ENCODE measurements at places on chromosomes 11 and 22.
A peak's percentile ranks its signal among the peaks of the same experiment; 100 is the strongest.

DNA sequence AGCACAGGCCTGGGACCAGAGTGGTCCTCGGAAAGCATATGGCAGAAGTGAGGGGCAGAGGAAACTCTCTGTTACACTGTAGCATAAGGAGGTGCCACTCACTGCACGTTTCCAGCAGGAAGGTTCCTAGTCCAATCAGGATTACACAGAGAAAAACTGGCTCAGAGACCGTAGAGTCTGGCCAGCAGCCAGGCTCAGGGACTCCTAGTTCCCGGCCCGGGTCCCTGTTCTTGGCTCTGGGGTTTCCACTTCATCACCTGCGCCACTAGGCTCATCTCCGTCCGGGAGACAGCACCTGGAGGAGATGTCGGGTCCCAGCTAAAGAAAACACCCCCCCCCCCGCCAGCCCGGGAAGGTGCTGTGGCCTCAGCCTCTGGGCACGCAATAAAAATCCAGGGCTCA is 1.1 kb downstream of the TTLL12 start:
- DNase-seq, result peak; percentile 27

DNA sequence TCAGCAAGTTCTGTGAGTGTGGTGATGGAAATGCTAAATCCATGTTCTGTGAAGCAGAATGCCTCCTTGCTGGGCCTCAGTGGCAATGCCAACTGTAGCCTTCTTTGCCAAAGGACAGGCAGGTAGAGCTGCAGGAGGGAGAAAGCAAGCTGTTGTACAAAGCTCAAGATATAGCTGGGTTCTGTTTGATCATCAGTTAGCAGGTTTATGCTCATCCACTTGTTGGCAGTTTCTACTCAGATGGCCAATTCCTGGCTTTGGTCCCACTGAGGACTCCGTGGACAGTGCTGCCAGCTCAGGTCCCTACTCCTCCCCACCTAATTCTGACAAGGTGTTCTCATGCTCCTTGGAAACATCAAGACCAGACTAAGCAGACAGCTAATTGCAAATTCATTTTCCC is 65.1 kb downstream of the PRSS23 start:
- no peak for DNase-seq

DNA sequence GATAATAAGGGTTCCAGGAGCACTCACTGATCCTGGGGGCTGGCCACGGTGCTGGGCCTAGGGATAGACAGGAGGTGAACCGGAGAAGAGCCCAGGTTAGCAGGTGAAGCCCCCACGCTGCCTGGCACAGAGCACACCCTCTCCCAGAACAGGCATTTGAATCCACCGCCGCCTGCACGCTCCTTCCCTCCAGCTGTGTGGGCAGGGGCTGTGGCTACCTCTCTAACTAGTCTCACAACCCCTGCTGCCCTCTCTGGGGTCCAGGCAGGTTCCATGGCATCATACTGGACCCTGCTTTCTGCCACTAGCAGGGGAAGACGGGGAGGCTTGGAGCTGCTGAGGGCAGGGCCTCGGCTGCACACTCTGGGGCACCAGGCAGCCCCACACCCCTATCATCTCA is 358.0 kb downstream of the CTTN start:
- no peak for DNase-seq

- no peak for DNase-seq
Observed at GRCh38 chr11:47083913-47084312, 92.8 kb downstream of the ARFGAP2 start.

- no peak for DNase-seq
Observed at GRCh38 chr11:128040603-128041002, 546.8 kb downstream of the ETS1 start.

DNA sequence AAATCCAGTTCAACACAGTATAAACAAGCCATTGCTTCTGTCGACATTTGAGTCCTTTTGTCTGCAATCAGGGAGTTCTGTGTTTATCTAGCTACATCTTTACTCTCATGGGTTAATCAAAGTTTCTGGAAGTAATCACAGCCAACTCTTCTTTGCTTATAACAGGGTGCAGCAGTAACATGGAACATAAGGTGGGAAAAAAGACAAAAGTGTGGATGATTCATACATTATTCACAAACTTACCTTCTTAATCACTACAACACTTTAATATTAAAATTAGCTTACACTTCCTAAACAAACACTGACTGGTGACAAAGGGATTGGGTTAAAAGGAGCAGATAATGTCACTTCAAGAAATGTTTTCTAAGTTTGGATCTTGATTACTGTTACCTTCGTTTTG is 44.7 kb downstream of the SNX19 start:
- no peak for DNase-seq

GRCh38 chr11:120882175-120882574 is 141.7 kb upstream of the TBCEL start:
- DNase-seq, result no peak

DNA sequence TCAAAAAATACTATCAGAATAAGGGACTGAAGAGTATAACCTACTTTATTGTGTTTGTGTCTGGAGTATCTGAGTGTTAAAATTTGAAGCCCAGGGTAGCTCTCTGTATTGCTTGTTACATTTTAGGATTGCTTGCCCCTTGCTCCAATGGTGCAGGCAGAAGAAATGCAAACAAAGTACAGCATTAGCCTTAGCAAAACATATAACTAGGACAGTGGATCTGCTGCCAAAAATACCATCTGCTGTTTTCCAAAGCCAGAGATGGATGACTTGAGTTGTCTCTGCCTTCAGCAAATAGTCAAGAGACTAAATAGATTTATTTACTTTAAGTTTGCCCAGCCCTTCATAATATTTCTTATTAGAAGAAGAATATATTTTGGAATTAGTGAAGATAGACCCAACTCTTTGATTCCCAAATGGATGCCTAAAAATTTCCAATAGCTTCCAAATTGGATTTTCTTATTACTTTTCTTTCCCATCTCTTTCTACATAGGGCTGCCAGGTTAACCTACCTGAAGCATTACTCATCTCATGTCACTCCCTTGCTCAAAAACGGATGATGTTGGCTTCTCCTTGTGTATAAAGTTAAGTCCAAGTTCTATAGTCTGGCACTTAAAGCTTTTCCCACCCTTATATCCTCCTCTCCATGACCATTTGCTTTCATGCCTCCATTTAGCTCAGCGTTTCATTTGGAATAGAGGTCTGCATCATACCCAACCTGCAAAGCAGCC is 66.3 kb downstream of the LDLRAD3 start:
- DNase-seq, result no peak

DNA sequence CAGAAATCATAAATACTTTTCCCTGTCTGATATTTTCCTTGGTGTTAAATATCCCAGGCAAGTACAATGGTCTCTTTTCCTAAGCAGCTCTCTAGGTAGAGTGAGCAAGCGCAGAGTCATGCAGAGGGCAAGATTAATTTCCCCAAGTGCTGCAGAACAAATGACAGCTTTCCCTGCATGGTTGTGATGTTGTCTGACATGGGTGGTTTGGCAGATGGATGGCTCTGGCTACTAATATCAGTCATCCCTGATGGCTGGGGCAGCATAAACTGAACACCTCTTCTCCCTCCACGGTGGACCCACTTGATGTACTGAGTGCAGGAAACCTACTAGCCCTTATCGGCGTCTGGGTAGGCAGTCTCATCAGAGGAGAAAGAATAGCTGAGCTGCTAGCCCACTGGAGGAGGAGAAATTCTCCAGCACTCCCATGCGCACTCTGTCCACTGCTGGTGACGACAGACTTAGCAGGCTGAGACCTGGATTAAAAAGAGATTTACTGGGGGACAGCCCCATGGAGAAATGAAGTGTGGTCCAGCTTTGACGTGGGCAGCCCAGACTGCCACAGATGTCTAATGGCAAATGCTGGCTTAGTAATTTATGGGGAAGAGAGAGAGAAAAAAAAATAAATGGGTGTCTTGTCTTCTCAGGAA is 202.9 kb downstream of the DBX1 start:
- DNase-seq, result no peak

- DNase-seq, result peak; percentile 70
Observed at GRCh38 chr11:11993839-11994238, 14.6 kb downstream of the DKK3 start.

GRCh38 chr22:30344447-30345200 is 12.1 kb downstream of the SF3A1 start:
- DNase-seq, result no peak

DNA sequence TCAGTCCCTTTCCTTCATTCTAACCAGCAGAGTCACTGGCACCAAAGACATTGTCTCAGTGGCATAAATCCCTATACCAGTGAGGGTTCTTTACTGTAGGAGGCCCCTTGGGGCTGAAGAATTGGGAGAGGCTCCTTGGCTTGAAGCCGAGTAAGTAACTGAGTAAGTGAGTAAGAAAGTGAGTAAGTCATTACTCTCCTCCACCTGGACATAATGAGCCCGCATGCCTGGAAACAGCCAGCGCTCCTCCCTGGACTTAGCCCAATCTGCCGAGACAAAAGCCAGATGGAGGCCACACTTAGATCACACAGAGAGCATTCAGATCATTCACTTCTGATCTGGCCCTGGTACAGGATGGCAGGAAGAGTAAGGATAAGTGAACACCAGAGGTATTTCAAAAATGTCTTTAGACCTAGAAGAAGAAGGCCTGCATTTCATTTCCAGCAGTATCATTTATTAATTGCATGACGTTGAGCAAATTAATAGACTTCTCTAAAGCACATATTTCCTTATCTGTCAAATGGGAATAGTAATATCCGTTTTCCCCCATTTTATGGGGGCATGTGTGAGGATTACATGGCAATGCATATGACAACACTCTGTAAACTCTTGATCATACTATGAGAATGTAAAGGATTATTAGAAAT is 8.2 kb upstream of the MICAL3 start:
- peak; percentile 86 for DNase-seq

- DNase-seq, result peak; percentile 52
Observed at GRCh38 chr11:13384908-13385640, 77.9 kb downstream of the BTBD10 start.

- no peak for DNase-seq
Observed at GRCh38 chr11:15905366-15906104, 450.8 kb downstream of the SOX6 start.

DNA sequence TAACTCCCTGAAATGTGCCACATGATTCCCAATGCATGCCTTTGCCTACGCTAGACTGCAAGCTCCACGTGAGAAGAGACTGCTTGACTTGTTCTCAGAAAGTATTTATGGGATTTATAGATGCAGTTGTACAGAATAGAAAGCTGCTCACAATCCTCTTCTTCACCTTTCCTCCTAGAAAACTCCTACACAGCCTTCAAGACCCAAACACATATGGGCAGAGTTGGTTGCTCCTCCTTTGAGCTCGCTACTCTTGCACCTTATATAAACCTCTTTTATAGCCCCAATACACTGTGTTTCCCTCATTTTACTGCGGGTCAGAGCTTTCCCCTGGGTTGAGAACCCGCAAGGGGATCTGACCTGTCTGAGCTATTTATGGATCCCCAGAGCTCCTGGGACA is 16.4 kb downstream of the C1QTNF6 start:
- DNase-seq, result no peak

GRCh38 chr11:61058583-61059259 is 43.6 kb upstream of the CD5 start:
- no peak for DNase-seq

DNA sequence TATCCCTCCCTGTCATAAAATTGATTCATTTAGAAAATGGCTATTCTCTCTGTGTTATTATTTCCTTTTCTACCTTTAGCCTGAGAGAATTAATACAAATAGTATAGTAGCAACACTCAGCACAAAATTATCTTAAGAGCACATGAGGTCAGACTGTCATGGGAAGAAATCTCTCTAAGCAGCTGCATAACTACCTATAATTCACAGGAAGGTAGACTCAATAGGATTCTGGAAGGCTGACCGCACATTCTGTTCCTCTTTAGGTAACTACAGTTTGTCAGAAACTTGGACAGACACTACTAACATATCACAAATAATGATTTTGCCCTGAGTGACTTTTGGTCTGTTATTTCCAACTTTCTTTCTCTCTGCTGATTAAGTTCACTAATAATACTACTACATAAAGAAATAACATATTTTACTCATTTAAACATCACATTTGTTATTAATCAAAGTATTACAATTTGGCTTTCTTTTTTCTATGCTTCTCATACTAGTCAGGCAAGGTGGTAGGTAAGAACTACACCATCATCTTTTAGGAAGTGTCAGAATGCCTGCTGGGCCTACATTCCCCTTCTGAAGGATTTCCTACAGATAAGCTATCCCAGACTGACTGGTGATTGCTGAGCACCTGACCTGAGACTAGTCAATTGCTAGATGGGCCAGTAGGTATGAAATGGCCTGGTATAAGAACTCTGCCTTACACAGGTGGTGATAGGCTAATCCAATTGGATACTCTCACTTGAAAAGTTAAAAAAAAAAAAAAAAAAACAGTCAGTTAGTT is 325.1 kb downstream of the DLG2 start:
- no peak for DNase-seq

GRCh38 chr11:134863294-134863693 is 451.3 kb upstream of the B3GAT1 start:
- DNase-seq, result no peak

DNA sequence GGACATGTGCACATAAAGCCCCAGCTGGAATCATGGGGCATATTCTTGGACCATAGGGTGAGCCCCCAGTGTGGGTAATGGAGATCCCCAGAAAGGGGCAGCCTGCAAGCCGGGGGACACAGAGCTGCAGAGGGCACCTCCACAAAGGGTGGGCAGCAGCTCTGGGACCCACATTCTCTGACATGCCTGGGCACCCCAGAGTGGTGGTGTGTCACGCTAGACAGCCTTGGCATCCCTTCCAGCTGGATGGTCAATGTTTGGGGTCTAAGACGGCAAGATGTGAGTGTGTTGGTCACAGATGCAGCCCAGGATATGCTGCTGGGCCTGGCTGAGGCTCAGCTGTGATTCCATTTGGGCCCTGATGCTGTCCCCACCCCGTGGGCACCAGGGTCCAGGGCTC is 9.7 kb downstream of the ADORA2A start:
- no peak for DNase-seq

DNA sequence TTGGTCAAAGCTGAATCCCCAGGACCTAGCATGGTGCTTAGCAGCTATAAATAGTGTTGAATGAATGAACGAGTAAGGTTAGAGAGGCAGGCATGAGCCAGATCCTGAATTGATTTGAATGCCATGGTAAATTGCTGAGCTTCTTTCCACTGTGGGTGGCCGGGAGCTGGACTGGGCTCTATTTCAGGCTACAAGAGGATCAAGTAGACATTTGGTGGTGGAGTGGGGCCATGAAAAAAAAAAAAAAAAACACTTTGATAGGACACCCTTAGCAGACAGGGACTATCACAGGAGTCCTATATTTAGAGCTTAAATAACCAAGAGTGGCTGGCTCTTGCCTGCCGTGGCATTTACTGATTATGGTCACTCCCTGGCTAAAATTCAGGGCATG is 77.6 kb downstream of the MIAT start:
- DNase-seq, result no peak

GRCh38 chr11:127996825-127997224 is 590.5 kb downstream of the ETS1 start:
- no peak for DNase-seq

- DNase-seq, result no peak
Observed at GRCh38 chr22:35324762-35325161, 25.1 kb downstream of the TOM1 start.

- DNase-seq, result peak; percentile 30
Observed at GRCh38 chr11:74311352-74311926, at the start of gene P4HA3. TSS of gene P4HA3 (minus strand) at chr11:74311640. CDS start at chr11:74311611, 29 bp downstream.

- DNase-seq, result no peak
Observed at GRCh38 chr11:26909515-26909914, 84.4 kb upstream of the FIBIN start.

Data from ACHN (cell line).